ENCODE measurements at places on chromosomes 16 and 17. TPM values are rescaled to one million over a fixed set of nuclear protein-coding genes. Genes with fewer than 3 reads are reported as not detected.

Gene ALDOC
- 53.3 TPM for total RNA-seq

Gene KRT24
- total RNA-seq: not detected

Gene HS3ST2
- under 0.01 TPM for total RNA-seq

Gene PYY
- not detected for total RNA-seq

Gene CACNA1H
- total RNA-seq: under 0.01 TPM

Gene FCSK
- 9.6 TPM for total RNA-seq

Gene SLC13A2
- total RNA-seq: not detected

Gene ARRB2
- 2.5 TPM for total RNA-seq

Gene ZNHIT3
- 26.6 TPM for total RNA-seq

Gene PRSS33
- not detected for total RNA-seq

Gene C16orf89
- total RNA-seq: 2.5 TPM

Gene TNK1
- 0.09 TPM for total RNA-seq

Gene KCNJ12
- total RNA-seq: 0.32 TPM

Gene DCAF7
- 8.2 TPM for total RNA-seq

Gene ABCA3
- 0.26 TPM for total RNA-seq

Gene KRT40
- total RNA-seq: not detected

Gene GPR179
- not detected for total RNA-seq

Gene MYH10
- total RNA-seq: 119 TPM

Gene CDH3
- total RNA-seq: 0.16 TPM

All from bronchial smooth muscle cell (primary cell).